ENCODE measurements at places on chromosomes 11 and 22.

GRCh38 chr11:77075425-77075905, 8.7 kb downstream of the CAPN5 start:
- DNase-seq = no peak

DNA sequence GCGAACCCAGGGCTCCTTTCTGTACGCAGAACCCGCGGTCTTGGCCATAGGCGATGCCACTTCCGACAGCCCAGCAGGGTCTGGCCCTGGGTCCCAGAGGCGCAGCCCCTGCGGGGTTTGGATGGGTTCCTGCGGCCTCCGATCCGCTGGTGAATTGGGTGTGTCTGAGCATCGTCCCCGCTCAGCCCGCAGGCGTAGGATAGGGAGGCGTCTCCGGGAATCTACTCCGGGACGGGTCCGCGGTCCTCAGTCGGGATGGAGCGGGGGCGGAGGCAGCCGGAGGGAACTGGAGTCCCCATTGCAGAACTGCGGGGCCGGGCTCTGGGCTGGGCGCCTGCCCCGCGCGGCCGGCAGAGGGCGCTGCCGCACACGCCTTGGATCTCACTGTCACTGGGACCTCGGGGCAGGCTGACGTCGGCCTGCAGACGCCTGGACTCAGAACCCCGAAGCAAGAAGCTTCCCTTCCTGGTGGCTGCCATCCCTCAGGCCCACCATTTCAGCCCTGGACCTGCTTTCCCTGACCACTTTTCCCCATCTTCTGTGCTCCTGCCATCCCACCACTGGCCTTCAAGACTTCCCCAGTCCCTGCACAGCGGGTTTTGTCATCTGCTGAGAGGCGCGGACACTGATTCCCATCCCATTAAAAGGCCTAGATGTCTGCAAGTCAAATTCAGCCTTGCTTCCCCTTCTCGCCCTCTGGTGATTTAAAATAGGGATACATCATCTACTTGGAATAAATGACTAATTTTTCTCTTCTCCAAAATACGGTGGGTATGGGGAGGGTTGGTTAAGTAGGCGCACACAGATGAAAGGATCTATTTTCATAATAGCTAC, 38.3 kb upstream of the CREB3L1 start:
- peak; percentile 64 for DNase-seq

GRCh38 chr11:117855186-117855845, 21.1 kb downstream of the FXYD6 start:
- DNase-seq = no peak

DNA sequence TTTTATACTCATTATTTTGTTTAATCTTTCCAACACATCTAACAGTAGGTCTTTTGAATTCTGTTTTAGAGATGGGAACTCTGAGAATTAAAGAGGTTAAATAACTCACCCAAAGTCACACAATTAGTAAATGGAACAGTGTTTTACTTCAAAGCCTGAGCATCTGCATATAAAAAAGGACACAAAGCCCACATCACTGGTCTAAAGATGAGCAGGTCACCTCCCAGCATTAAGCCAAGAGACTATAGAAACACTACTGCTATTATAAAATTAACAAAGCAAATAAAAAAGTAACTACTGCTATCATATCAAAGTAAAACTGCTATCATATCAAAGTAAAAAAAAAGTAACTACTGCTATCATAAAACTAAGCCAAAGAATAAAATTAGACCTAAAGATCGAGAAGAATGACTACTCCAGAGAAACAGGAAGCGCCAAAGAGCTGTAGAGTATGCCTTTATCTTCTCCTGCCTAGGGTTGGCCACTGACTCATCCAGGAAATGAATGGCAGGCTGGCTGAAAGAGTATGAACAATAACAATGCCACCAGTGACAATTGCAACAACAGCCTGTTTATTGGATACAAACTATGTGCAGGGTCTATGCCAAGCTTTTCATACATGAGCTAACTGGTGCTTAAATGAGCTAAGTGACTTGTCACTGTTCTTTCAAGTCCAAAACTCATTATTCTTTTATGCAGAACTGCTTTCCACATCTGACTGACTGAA, 1153.0 kb upstream of the TENM4 start:
- DNase-seq = no peak

DNA sequence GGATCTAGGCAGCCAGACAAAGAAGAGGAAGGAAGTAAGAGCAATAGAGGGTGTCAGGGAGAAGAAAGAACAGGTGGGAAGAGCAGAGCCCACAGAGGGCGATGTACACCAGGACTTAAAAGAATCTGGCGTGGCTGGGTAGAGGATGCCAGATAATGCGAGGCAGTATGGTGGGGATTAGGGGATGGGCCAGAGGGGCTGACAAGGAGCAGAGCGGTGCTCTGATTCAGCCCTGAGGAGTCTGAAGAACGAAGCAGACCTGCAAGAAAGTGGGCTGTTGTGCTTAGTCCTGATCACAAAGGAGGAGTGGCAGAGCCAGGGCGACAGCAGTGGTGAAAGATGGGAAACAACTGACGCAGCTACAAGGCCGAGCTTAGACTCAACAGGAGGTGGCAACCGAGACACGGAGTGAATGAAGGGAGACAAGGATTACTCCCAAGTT, 163.7 kb downstream of the LARGE1 start:
- no peak for DNase-seq
